Ammon's horn (tissue), 1 donor: ENCODE measurements at places on chromosomes 3 and 15.

DNA sequence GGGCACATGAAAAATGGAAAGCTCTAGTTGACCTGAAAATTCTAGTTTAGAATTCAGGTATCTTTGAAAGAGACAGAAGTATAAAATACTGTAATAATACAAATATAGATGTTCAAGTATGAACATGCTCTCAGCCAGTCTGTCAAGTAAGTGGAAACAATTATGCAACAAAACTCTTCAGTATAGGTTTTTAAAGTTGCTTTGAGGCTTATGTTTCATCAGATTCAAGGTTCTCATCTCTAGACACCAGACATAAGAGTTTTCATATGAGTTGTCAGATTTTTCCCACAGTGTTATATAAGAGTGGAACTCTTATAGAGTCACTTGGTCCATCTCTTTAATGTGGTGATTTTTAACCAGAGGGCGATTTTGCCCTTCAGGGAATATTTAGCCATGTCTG, 22.0 kb downstream of the CMSS1 start:
- no peak for DNase-seq

- no peak for DNase-seq
Measured at GRCh38 chr3:129277829-129278271, 820 bp upstream of the HMCES start.

GRCh38 chr3:184160456-184160855, 5.3 kb downstream of the DVL3 start:
- no peak for DNase-seq

- DNase-seq: peak; percentile 22
Measured at GRCh38 chr3:115961380-115961779, 338.1 kb downstream of the GAP43 start.

DNA sequence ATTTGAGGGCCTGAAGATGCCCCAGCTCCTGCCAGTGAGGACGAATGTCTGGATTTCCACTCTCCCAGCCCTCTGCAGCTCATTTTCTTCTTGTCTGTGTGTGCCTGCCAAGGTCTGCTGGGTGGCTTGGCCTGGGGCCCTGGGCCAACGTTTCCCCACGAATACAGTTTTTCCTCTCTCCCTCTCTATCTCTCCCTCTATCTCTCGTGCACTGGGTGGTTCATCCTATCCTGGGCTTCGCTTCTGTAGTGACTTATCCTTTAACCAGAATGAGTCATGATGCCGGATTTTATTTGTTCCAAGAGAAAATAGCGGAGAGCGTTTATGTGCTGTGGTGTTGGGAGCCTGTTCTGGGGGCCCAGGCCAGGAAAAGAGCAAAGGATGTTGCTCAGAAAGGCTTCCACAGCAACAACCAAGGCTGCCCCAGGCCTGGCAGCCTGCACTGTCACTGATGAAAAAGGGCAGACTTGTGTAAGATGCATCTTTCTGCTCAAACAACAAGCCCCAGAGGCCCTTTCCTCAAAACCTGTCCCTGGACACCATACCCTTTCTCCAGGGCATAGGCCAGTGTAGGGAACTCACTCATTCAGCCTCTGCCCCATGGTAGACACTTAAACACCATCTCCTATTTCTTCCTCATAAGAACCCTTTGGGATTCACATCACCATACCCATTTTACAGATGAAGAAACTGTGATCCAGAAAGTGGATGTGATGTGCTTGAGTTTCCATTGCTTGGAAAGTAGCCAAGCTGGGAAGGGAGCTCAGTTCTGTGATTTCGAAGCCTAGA, 47.3 kb downstream of the ITGA11 start:
- DNase-seq: no peak

- DNase-seq: peak; percentile 30
Measured at GRCh38 chr3:87145553-87145952, 81.6 kb upstream of the CHMP2B start.

GRCh38 chr15:35519541-35520149, 26.3 kb downstream of the DPH6 start:
- DNase-seq: peak; percentile 55

DNA sequence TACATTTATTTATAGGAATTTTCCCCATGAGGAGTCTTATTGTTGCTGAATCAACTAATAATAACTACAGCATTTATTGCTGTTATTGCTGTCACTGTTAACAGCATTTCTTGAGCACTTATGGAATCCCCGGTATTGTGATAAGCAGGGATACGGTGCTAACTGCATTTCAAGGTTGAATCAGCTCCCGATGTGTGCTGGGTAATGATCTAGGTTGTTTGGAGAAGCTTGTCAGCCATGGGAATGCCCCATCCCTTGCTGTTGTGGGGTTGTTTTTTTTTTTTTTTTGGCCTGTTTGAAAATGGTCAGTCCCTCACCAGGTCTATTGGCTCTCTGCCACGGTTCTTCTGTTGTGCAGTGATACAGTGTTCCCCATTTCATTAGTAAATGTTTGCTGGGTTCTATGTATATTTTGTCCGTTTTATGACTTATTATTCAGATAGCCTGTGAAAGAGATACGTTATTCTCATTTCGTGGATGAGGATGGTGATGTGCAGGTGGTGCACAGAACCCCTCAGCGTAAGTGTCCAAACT, 48.5 kb downstream of the MED12L start:
- no peak for DNase-seq

DNA sequence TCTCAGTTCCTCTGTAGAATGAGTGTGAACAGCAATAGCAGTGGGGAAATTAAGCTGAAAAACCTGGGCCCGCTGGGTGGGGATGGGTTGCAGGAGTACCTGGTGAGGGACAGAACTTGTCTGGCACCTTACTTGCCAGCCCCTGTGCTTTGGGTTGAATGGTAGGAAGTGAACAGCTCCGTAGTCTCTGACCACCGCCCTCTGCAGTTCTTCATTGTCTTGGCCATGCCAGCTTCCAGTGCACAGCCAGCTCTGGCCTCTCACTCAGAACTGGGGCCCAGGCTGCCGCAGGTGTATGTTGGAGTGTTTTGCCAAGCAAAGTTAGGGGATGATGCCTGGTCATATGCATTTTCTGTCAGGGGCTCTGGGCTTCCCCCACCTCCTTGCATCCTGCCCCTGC, 14.0 kb upstream of the CHST14 start:
- DNase-seq: no peak

- no peak for DNase-seq
Measured at GRCh38 chr3:32978331-32978730, 26.9 kb downstream of the CCR4 start.

- no peak for DNase-seq
Measured at GRCh38 chr3:188516515-188516914, 362.6 kb downstream of the LPP start.

- no peak for DNase-seq
Measured at GRCh38 chr15:35852818-35853624, 307.1 kb upstream of the DPH6 start.

DNA sequence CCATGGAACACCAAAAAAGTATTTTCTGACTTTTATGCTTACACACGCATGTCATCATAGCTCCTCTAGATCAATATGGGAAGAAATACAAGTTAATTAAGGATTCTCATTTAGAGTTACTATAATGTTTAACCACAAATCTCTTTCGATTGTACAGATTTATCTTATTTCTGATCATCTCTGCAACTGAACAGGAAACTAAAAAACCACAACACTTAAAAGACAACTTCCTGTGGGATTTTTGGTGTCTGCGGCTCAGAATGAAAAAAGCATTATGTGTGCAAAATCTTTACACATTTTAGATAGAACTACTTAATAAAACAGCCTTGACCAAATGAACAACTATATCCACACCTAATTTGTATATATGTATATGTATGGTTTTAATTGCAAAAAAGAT, 3.0 kb upstream of the TJP1 start:
- DNase-seq: no peak

GRCh38 chr15:89034305-89034704, 54.0 kb upstream of the ABHD2 start:
- peak; percentile 45 for DNase-seq

DNA sequence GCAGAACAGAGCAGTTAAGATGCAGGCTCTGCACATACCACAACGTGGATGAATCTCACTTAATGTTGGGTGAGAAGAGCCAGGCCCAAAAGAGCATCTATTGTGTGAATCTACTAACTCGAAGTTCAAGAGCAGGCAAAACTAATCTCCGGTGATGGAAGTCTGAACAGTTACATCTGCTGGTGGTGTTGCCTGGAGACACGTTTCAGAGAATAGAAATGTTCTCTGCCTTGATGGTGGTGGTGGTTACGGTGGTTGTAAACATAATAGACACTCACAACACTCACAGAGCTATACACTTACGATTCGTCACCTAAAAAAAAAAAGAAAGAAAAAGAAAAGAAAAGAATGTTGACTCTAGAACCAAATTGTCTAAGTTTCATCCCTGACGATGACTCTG, 86.8 kb downstream of the LIPC start:
- DNase-seq: no peak

- peak; percentile 71 for DNase-seq
Measured at GRCh38 chr3:38029400-38030125, at the start of gene PLCD1. Gene PLCD1, minus strand, starts transcription at chr3:38029642. Its CDS starts 103 bp downstream, at chr3:38029539.

DNA sequence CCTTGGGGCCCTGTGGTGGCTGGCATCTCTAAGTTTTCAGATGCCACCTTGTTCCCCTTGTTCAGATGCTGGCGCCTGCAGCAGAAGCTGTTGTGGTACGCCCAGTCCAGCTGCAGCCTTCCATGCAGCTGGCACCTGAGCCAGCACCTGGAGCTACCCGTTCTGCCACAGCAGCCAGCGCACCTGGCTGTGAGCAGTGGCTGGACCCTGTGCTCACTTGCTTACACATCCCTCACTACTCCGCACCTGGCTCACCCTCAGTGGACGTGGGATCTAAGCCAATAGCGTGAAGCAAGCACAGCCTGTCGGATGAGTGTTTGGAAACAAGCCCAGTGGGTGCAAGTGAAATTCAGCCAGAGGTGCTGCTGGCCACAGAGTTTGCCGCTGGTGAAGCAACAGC, 607.5 kb upstream of the BCHE start:
- no peak for DNase-seq

GRCh38 chr3:148131990-148132638, 565.6 kb upstream of the AGTR1 start:
- no peak for DNase-seq

- no peak for DNase-seq
Measured at GRCh38 chr15:39127151-39127790, 453.6 kb upstream of the THBS1 start.

- DNase-seq: no peak
Measured at GRCh38 chr3:111812701-111813100, 46.4 kb upstream of the PHLDB2 start.

- DNase-seq: no peak
Measured at GRCh38 chr15:33926260-33926659, 42.0 kb upstream of the CHRM5 start.

DNA sequence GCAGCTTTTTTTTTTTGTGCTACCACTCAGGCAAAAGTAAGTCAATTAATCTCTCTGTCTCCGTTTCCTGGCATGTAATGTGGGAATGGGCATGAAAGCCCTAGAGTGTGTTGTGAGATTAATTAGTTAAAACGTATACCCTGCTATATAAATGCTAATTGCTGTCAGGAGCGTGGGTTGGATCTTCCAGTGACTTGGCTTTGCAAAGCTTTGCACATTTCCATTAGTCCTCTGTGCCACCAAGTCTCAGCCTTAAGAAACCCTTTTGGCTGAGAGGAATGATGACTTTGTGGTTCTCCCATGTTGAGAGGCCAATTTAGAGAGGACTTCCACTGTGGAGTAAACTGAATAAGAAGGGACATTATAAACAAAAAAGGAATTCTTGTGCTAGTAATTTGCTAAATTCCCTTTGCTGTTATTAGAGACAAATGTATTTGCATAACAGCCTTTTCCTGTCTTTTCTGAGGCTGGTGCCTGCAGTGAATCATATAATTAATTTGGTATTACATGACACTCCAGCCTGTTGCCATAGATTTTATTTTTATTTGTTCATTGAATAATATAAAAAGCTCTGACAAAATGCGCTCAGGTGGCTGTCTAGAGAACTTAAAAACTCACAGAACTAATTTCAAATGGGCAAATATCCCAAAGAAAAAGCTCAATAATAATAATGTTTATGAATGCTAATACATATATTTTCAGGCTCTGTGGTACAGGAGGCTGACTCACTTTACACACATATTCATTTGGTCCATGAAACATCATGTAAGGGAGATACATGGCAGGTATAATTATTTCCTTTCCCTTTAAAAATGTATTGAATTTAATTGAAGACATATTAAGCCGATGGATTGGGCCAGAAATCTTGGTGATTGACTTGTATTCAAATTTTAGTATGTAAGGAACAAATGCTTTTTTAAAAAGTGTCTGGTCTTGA, 82.7 kb downstream of the IL1RAP start:
- no peak for DNase-seq

DNA sequence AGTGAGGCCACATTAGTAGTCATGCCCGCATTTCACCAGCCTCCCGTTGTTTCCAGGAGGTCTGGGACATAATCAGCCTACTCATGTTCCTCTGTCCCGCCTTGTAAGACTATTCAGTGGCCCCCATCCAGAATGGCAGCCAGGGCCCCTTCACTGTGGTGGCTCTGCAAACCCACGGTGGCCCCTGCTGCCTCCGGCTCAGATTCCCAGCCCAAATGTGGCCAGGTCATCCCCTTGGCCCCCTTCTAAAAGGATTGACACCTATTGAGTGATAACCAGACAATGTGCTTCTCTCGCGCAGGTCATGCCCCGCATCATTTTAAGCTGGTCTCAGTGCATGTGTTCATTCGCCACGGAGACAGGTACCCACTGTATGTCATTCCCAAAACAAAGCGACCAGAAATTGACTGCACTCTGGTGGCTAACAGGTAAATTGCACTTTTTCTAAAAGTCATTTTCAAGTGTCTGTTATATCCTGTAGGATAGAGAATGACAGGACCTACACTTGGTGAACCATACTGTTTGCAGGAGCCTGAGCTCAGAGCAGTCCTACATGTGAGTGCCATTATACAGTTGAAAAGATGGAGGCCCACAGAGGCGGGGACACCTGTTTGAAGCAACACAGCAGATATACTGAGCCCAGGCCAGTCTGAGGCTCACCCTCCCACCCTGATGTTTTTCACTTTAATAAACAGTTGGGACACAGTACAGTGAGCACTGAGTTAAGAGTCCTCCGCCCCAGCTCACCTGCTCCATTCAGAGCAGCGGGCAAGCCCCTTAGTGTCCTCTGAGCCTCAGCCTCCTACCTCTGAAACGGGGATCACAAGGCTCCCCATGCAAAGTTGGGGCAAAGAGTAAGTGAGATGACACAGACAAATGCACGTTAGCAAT, 47.7 kb downstream of the PXYLP1 start:
- no peak for DNase-seq

DNA sequence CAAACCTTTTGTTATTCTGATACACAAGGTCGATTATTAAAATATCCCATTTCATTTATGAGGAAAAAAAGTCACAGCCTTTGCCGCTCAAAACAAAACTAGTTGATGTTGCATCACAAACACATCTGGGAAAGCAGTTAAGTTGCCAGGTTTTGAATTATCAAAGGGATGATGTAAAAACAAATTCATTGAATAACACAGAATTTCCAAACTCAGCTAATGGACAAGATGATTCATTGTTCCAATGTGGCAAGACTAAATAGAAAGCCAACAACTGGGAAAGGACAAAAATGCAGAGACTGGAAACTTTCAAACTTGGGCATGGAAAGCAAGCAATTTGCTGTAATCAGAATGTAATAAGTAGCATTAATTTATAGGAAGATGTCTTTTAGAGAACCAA, 610.0 kb upstream of the ZNF385D start:
- DNase-seq: no peak

GRCh38 chr15:71294911-71295602, 179.8 kb downstream of the THSD4 start:
- no peak for DNase-seq

GRCh38 chr3:146969356-146969755, 364.2 kb upstream of the PLSCR5 start:
- no peak for DNase-seq

- DNase-seq: no peak
Measured at GRCh38 chr15:63292771-63293170, 15.4 kb downstream of the APH1B start.
